ENCODE measurements at places on chromosomes 3 and 15.

DNA sequence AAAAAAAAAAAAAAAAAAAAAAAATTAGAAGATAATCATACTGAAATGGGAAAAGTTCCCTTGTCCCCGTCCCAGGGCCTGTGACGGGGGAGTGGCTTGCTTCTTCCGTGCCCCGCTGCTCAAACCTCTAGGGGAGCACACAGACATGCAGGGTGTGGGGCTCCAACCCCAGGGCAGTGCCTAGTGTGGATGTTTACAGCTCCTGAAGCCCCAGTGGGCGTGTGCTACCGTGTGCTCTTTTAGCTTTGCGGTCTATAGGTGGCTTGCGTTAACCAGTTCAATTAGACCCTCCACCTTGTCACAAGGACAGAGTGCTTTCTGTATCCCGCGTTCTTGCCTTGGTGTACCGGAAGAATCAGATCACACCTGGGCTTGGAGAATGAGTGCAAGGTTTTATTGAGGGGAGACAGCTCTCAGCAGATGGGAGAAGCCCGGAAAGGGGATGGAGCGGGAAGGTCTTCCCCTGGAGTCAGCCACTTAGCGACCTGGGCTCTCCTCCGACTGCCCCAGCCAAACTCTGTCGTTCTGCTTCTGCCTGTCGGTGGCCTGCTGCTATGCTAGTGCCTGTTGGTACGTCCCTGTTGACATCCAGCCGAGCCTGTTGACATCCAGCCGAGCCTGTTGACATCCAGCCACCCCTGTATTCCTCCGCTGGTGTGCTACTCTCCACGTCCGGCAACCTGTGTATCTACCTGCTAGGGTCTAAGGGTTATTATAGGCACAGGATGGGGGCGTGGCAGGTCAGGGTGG, 569.8 kb downstream of the VGLL3 start:
- no peak for DNase-seq

DNA sequence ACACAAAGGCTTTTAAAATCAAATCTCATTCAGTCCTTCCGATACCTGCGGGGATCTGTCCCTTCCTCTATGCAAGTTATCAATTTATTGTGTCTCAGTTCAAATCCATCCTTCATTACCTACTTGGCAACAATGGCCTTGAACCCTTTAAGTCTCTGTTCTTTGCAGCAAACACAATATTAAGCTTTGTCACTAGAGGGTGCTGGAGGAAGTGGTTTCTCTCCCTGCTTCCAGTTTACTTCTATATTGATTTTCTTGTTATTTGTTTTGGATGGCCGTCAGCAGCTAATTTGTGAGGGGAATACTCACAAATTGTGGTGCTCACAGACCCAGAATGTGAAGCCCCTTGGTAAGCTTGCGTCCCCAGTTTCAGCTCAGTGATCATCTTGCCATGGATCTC, 278.3 kb downstream of the FGF12 start:
- DNase-seq: no peak

DNA sequence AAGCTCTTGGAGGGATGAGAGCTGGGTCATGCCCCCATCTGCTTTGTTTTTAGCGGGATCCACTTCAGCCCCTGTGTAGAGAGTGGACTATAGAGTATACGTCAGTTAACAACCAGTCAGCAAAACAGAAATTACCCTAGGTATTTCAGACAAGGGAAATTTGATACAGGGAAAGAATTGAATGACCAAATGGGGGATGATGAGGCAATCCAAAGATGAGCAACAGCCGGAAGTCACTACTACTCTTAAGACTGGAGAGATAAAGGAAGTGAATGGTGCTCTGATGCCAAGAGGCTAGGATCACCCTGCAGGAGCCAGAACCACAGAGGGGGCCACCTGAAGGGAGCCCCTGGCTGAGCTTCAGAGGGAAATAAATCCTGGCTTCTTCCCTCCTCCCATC, 1.7 kb upstream of the GPR62 start:
- no peak for DNase-seq

DNA sequence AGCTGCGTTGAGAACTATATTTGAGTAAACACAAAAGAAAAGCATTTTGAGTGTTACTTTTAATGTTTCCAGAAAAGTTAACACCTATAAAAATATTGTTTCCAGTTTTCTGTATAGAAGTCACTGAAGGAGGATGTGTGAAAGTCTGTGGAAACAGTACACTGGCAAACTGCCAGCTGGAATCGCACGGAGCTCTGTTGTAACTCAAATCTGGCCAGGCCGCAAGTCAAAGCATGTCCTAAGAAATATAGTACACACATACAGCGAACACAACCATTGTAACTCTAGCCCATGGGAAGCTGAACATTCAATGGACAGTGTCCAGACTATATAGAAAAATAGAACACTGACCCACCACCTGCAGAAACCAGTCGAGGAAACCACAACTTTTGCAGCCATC, 657.2 kb downstream of the FHIT start:
- DNase-seq: peak; percentile 51

DNA sequence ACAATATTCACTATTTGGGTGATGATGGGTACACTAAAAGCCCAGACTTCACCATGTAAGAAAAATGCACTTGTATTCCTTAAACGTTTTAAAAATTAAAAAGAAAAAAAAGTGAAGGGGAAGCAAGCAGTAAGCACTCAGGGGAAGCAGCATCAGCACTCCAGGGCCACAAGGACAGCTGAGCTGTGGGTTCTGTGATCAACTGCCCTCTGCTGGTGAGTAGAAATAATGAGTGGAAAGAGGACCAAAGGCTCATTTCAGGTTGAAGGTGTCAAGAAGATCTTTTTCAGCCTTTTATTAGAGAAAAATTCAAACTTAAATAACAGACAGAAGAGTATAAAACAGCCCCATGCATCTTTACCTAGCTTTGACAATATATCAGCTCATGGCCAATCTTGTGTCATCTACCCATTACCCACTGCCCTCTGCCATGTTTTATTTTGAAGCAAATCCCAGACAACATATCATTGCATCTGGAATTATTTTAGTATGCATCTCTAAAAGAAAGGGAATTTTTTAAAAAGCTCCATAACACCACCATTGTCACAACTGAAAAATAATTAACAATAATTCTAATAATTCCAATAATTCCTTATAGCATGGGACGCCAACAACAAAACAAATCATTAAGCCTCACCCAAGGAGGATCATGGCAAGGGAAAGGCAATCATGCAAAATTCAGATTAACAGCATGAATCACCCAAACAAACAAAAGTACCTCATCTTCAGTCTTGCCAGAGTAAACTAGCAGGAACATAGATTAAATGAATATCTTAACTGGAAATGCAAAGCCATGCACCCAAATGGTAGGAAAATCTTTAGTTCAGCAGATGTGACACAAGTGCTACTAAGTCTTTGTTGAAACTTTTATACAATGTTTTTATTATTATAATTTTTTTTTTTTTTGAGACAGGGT, 42.5 kb downstream of the TAMM41 start:
- DNase-seq: no peak

DNA sequence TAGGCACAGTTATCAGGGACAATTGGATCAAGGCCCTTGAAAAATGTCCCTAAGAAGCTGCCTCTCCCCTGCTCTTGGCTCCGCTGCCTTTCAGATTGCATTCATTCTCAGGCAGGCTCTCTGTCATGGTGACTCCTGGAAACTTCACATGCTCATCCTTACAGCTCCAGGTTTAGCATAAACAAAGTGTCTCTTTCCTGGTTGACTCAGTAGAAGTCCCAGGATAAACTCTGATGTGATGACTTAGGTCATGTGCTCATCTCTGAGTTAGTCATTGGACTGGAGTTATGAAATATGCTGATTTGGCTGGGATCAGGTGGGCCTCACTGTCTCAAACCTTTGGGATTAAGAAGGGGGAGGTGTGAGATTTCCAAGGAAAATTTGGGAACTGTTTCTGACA, 243.8 kb downstream of the ZNF621 start:
- no peak for DNase-seq

DNA sequence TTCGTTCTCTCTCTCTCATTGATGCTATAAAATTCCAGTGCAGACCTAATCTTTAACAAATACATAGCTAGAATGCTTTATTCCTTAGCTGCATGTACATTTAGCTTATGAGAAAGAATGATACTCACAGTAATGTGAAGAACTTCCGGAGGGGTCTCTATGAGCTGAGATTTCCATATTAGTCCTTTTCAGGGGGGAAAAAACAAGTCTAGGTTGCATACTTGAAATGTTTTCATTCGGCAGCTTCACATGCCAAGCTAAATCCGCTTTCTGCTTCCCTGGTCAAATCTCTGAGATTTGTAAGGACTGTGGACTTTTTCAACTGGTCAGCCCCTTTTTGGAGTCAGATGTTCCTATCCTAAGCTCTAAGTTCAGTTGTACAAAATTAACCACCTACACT, 111.5 kb upstream of the COL8A1 start:
- DNase-seq: no peak

DNA sequence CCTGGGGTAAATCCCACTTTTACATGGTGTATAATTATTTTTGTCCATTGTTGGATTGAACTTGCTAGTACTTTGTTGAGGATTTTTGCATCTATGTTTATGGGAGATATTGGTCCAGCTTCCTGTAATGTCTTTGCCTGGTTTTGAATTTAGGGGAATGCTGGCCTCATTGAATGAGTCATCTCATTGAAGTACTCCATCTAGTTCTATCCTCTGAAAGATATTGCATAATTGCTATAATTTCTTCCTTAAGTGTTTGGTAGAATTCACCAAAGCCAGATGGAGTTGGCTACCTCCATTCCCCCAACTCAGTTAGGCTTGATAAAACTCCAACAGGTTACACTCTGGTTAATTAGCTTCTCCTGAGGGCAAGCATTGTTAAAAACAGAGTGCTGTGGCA, 237.4 kb upstream of the TGFBR2 start:
- DNase-seq: peak; percentile 82

DNA sequence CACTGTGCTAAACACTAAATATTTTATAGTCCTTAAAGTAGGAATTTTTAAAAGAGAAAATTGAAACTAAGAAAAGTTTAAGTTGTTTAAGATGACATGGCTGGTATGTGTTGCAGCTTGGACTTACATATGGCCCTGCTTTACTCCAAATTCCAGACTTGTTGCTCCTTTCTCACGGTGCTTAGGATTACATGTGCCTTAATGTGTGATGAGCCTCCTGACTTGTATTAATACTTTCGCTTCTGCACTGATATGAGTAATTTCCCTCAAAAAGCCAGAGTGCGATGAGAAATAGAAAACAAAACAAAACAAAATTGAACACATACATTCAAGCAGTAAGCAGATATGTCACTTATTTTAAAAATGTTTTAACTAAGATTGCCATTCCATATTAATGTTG, 250.2 kb downstream of the VGLL3 start:
- DNase-seq: no peak

DNA sequence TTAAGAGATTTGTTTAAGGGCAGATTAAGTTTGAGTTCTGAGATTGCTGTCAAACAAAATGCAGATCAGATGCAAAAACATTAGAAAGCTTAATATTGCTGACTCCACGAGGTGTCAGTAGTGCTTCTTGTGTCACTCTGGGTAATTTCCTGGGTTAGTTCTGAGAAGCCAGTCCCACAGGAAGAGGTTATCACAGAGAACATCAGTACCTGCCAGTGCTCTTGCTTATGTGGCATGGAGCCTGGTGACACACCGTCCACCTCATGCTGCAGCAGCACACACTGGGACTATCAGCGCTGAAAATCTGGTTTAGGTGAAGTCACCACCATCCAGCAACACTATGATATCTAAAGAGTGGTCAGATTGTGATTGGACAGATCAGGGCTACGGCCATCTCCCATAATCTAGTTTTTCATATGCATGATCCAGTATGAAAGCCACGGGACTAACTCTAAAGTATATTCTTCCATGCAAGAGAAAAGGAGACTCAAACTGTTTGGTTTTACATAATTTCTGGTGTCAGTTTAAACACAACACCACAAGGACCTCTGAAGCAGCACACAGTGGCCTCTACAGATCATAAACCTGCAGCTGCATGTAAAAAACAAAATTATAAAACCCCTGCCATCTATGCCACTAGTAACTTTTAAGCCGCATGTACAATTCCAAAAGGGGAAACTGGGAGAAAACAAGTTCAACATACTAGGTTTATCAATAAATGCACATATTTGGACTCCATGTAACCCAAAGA, 36.1 kb upstream of the MYO5C start:
- no peak for DNase-seq

GRCh38 chr3:9727743-9728142, 3.8 kb upstream of the BRPF1 start:
- DNase-seq: no peak

- no peak for DNase-seq
Observed at GRCh38 chr3:249587-250262, 53.2 kb downstream of the CHL1 start.

- DNase-seq: no peak
Observed at GRCh38 chr3:176904506-176904905, 292.8 kb downstream of the TBL1XR1 start.

GRCh38 chr15:87563869-87564268, 692.7 kb downstream of the NTRK3 start:
- no peak for DNase-seq

- no peak for DNase-seq
Observed at GRCh38 chr15:57357799-57358198, 18.5 kb upstream of the CGNL1 start.

- DNase-seq: no peak
Observed at GRCh38 chr3:125077864-125078263, 22.1 kb upstream of the HEG1 start.

GRCh38 chr15:57704441-57704840, 2.1 kb upstream of the POLR2M start:
- no peak for DNase-seq

DNA sequence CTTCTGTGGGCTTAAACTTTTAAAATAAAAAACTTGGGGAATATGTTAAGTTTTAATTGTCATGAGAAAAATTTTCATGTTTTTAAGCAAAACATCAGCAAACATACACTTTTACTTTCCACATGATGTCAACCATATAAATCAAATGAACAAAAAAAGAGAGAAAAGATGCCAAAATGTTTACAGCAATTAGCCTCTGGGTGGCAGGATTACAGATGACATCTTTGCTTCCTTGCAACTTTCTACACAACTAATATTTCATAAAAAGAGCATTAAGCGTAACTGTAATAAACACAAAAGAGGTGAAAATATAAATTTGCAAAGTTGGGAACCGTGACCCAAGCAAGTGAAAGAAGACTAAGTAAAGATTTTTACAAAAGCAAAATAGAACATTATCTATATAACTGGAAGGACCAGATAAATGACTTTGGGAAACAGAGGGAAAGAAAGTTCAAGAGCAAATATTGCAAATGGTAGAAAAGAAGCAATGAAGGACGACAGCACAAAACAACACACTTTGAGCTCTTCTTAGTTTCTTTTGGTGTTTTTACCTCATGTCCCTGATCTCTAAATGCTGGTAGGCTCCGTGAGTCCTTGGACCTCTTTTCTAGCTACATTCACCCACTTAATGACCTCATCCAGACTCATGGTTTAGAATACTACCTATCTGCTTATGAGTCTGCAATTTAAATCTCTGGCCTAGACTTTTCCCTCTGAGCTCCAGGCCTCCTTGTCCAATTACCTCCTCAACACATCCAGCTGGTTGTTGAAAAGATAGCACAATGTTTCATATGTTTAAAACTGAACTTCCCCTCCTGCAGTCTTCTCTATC, 9.4 kb downstream of the TP53BP1 start:
- DNase-seq: no peak
